ENCODE measurements at places on chromosomes 12 and 14. TPM values are rescaled to one million over a fixed set of nuclear protein-coding genes. Genes with fewer than 3 reads are reported as not detected.

DNA sequence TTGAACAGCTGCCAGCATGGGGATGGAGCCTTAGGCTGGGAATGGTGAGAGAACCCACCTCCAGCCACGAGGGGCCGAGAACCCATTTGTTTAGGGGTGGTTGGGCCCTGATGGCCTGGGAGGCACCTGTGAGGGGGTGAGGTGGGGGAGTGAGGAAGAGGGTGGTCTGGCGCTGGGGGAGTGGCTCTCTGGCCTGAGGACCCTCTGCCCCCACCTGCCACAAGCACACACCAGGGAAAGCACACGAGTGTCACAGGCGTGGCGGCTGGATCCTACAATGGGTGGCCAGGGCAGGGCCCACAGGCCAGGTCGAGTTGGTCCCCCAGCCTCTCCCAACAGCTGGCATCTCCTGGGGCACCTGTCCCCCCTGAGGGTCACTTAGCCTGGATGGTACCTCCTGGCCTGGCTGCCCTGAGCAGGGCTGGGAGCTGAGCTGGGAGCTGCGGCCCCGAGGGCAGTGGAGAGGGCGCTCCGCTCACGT is 340.5 kb downstream of the TMEM121 start:
- DNase-seq, result no peak

GRCh38 chr14:64861916-64862315 is 17.8 kb downstream of the SPTB start:
- DNase-seq, result no peak

GRCh38 chr12:103901518-103902173 is 28.6 kb upstream of the HSP90B1 start:
- DNase-seq, result peak; percentile 52

DNA sequence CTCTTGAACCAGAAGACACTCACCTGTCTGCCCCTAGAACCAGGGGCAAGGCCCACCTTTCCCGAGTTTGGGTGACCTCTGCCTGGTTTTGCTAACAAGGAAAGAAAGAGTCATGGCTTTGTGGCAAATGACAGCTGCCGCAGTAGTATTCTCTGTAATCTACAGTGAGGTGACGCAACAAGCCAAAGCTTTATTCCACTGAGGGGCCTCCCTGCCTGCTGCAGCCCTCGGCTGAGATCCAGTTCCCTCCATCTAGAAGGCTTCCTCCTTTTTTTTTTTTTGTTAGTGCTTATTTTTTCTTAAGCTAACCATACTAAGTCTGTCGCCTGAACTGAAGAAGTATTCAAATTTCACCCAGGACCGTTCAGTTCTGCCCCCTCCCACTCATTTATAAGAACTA is 142.3 kb upstream of the TMCC3 start:
- DNase-seq, result no peak

- DNase-seq, result no peak
Measured at GRCh38 chr14:54579621-54580020, 12.7 kb downstream of the SAMD4A start.

GRCh38 chr12:80861641-80862378 is 75.9 kb downstream of the LIN7A start:
- DNase-seq, result no peak

DNA sequence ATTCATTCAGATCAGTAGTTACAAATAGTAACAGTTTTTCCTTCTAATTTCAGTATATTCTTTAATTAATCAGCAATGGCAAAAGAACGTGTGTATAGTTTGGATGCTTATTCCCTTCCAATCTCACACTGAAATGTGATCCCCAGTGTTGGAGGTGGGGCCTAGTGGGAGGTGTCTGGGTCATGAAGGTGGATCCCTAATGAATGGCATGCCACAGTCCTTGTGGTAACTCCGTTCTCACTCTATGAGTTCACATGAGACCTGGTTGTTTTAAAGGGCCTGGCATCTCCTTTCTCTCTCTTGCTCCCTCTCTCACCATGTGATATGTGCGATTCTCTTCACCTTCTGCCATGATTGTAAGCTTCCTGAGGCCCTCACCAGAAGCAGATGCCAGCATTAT is 18.9 kb upstream of the SYNDIG1L start:
- DNase-seq, result no peak

- DNase-seq, result no peak
Measured at GRCh38 chr12:26172539-26172938, 22.8 kb upstream of the SSPN start.

GRCh38 chr12:43325786-43326185 is 226.2 kb downstream of the ADAMTS20 start:
- DNase-seq, result no peak

DNA sequence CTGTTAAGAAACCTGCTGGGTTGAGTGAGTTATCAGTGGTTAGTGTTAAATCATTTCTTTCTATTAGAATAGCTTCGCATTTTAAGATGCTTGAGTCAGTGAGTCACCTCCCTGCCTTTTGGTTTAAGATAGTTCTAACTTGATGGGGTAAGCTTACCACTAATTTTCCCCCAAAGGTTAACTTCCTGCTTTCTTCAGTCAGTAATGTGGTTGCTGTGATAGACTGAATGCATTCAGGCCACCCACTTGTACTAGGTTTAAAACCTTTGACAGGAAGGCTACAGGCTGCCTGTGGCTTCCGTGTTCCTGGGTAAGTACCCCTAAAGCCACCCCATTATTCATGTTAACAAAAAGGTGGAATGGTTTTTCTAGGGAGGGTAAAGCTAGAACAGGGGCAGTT is 25.3 kb downstream of the CLEC2A start:
- DNase-seq, result peak; percentile 55

GRCh38 chr12:115452751-115453281 is 768.8 kb upstream of the TBX3 start:
- DNase-seq, result no peak

The LHX5 gene
- total RNA-seq, result not detected

The NOS1 gene
- not detected for total RNA-seq

The SIRT4 gene
- total RNA-seq, result 3.3 TPM

The NRL gene
- total RNA-seq, result 1.8 TPM
